ENCODE measurements at places on chromosomes 6 and 20.

- DNase-seq, result no peak
These were observed 106.3 kb downstream of the CENPW start for GRCh38 chr6:126446248-126446647.

DNA sequence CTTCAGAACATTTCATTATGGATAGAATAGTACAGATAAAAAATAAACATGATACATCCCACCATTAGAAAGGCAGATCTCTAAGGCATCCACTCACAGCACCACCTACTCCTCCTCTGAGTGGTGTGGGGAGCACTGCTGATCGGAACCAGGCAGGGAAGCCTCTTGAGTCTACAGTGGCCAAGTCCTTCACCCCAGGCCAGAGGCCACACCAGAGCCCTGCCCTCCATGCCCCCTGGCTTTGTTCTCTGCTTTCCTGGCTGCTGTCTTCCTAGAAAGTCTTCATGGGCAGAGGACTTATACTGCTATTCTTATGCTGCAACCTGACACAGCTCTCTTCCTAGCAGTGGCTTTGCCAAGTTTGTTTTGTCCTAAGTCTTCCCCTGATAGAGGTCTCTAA, 201.8 kb upstream of the THBS2 start:
- no peak for DNase-seq

DNA sequence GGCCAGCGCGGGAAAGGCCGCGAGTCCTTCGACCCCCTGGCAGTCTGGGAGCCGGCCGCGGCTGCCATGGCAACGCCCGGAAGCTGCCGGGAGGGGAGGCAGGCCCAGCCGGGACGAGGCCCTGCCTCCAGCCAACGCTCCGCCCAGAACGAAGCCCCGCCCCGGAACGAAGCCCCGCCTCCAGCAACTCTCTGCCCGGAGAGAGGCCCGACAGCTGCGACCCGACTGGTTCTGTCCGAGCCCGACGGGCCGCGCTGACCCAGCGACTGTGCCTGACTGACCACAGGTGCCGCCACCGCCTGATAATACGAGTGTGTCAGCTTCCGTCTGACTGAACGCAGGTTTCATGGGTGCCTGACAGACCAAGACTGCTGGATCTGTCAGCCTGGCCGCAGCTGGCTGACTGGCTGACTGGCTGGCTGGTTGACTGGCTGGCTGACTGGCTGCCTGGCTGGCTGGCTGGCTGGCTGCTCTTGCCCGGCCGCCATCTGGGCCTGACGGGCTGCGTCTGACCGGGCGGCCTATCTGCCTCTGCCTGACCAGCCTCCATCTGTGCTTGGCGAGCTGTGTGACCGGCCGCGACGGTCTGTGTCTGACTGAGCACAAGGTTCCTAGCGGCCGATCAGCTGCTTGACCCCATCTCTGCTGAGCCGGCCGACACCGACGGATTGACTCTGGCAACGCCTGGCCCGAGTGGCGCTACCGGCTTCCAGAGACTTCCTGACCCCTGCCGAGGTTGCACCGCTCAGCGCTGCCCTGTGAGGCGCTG, 89.7 kb upstream of the EPB41L1 start:
- DNase-seq, result peak; percentile 91

DNA sequence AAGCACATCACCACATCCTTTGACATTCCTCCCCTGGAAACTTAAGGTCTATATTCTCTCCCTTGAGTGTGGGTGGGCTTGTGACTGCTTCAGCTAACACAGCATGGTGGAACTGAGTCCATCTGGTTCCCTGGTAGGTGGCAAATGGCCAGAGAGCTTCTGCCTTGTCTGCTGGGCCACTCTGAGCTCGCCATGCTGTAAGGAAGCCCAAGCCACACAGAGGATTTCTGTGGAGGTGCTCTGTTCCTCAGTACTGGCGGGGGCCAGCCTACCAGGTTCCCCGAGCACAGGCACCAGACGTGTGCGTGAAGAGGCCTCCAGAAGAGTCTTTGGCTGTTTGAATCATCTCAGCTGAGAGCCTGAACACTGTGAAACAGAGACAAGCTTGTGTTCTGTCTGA, 41.6 kb upstream of the PMEPA1 start:
- no peak for DNase-seq

- peak; percentile 26 for DNase-seq
These were observed 233.7 kb downstream of the THBS2 start for GRCh38 chr6:169019727-169020491.

DNA sequence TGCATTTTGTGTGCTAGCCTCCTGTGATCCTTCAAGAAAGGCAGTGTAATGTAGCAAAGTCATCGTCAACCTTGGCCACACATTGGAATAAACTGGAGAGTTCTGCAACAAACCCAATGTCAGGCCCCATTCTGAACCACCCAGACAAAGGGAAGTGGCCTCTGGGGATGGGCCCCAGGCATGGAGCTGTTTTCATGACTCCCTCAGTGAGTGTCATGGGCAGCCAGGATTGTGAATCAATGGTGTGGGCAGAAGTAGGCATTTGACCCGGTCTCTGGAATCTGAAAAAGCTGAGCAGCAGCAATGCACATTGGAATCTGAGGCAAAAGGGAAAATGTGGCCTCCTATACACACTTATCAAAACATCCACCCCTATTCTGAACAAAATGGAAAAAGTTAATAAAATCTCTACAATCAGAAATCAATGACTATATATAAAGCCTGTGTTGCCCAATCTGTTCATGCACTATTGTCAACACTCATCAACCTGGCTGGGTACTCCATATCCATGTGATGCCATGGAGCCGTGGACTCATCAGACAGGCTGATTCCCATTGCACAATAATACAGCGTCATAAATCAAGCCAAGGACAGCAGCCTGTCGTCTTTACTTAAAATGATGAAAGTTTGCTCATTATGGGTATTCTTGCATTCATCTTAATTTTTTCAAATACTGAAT, 134.9 kb upstream of the STMND1 start:
- DNase-seq, result no peak

- no peak for DNase-seq
These were observed 101.8 kb upstream of the SGK1 start for GRCh38 chr6:134419716-134420115.

GRCh38 chr20:13447385-13448180, 191.1 kb downstream of the TASP1 start:
- DNase-seq, result no peak

DNA sequence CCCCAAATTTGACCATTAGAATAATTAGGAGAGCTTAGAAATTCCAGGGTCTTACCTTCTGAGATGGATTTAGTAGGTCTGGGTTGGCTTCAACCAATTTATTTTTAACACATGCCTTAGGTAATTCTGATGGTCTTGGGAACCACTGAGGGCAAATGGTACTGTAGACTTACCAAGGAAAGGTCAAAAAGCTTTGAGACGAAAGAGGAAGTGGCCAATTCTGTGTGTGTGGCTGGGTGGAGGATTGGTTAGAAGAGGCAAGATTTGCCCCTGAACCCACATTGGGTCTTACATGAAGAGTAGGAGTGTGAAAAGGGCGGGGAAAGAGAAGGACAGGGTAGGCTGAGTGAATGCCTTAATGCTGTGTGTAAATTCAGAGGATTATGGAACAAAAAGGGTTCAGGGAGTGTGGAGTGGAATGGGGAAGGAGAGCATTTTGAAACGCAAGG, 2.7 kb downstream of the ITCH start:
- DNase-seq, result no peak

DNA sequence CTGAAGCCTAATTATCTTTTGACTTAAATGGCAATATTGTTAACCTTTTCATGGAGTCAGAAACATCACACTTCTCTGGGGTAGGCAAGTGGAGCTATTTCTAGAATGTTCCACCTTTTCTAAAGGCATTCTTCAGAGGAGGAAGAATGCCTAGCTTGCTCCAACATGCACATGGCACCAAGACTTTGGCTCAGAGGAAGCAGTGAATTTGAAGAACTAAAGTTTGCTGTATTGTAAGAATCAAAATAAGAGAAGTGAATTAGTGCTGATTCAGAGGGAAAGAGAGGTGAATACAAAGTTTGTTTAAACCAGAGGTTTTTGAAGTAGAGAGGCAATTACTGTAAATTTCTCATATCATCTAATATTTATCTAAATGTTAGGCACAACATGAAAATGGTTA, 92.2 kb downstream of the SOBP start:
- no peak for DNase-seq

DNA sequence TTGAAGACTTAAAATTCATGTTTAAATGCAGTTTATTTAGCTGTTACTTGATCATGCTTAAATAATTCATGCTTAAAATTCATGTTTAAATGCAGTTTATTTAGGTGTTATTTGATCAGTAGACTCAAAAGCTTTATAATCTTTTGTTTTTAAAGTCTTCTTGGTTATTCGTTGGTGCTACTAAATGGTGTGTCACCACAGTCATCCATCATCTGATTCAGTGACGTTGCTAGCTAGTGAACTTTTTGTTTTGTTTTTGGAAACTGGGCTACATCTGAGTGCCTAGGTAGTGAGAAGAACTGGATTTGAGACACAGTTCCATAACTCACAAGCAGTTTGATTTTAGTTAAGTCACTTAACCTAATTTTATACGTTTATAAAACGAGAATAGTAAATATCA, 20.9 kb downstream of the SCAF8 start:
- peak; percentile 48 for DNase-seq

- peak; percentile 32 for DNase-seq
These were observed 246.7 kb downstream of the MAFB start for GRCh38 chr20:40442181-40442963.

GRCh38 chr6:81950877-81951276, 198.4 kb upstream of the TENT5A start:
- DNase-seq, result peak; percentile 26

GRCh38 chr20:44176833-44177534, 10.0 kb downstream of the JPH2 start:
- no peak for DNase-seq

GRCh38 chr6:35089935-35090505, 51.1 kb downstream of the TCP11 start:
- no peak for DNase-seq

- peak; percentile 100 for DNase-seq
These were observed 36.9 kb downstream of the HFE start for GRCh38 chr6:26123947-26124780.

GRCh38 chr6:113754291-113754690, 102.9 kb upstream of the MARCKS start:
- DNase-seq, result no peak

DNA sequence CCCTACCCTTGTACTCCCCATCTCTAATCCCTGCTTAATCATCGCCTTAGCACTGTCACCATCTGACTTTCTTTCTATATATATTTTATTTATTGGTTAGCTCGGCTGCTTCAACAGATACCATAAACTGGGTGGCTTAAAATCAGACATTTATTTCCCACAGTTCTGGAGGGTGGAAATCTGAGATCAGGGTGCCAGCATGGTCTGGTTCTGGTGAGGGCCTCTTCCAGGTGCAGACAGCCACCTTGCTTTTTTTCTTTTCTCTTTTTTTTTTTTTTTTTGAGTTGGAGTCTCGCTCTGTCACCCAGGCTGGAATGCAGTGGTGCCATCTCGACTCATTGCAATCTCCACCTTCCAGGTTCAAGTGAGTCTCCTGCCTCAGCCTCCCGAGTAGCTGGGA, 127.5 kb upstream of the ESR1 start:
- DNase-seq, result no peak

DNA sequence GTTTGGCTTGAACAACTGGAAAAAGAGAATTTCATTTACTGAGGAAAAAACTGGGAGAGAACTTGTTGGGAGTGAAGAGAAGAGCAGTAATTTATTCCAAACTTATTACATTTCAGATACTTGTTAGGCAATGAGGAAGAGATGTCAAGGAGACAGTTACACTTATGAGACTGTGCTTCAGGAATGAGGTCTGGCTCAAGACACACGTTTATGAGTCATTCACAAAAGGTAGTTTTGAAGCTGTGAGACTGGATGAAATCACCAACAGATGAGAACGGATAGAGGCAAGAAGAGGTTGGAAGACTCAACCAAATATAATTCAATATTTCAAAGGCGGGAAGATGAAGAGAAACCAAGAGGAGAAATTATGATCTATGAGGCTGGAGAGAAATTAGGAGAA, 70.6 kb upstream of the DEFB112 start:
- DNase-seq, result no peak

GRCh38 chr6:37512400-37513011, 12.8 kb upstream of the CCDC167 start:
- DNase-seq, result no peak

GRCh38 chr6:139027620-139028182, 844 bp upstream of the ABRACL start:
- DNase-seq, result peak; percentile 96

DNA sequence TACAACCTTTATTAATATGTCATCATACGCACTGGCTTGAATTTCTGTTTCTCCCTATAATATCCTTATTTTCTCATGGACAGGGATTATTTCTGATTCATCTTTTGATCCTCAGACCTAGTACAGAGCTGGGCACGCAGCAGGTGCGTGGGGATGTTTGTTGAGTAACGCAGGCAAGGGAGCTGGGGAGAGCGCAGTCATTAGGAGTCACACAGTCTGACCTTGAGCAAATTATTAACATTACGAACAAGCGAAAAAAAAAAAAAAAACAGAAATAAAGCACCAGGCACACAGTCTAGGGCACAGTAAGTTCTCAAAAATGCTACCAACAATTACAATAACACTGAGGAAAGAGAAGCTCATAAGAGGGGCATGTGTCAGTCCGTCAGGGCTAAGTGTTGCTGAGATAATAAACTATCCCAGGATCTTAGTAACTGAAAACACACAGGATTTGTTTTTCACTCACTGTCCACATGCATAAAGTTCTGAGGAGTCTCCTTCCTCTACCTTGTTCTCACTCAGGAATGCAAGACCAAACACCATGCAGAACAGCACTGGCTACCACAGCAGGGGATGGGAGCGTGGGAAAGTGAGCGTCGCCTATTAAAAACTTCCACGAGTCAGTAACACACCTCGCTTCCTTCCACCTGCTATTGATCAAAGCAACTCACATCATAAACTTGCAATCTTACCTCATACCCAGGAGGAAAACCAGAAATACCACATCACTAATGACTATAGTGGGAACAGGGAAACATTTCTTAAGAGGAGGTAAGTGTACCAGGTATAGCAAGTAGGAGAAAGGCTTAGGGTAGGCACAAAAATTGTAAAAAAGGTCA, 56.9 kb downstream of the PDE10A start:
- no peak for DNase-seq

GRCh38 chr6:38714239-38715015, 684 bp upstream of the DNAH8 start:
- no peak for DNase-seq

- no peak for DNase-seq
These were observed 80.2 kb downstream of the AFDN start for GRCh38 chr6:167906899-167907298.

DNA sequence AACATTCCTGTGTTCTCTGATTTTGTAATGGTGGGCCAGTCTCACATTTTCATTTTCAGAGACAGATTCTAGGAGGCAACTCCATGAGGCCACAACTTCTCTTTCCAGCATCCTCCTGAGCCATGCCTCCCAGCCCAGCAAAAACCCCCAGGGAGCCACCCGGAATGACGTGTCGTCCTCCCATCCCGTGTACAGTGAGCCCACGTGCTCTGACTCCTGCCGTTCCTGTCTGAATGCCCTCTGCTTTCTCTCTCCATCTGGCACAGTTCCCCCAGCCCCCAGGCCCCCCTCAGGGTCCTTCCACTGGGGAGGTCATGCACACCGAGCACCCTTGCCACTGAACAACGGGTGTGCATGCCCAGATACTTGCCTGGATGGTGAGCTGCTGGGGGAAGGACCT, 38.0 kb downstream of the C20orf203 start:
- no peak for DNase-seq

Data from RKO (cell line).